ENCODE measurements at places on chromosomes 4 and X. TPM values are rescaled to one million over a fixed set of nuclear protein-coding genes. Genes with fewer than 3 reads are reported as not detected.

DNA sequence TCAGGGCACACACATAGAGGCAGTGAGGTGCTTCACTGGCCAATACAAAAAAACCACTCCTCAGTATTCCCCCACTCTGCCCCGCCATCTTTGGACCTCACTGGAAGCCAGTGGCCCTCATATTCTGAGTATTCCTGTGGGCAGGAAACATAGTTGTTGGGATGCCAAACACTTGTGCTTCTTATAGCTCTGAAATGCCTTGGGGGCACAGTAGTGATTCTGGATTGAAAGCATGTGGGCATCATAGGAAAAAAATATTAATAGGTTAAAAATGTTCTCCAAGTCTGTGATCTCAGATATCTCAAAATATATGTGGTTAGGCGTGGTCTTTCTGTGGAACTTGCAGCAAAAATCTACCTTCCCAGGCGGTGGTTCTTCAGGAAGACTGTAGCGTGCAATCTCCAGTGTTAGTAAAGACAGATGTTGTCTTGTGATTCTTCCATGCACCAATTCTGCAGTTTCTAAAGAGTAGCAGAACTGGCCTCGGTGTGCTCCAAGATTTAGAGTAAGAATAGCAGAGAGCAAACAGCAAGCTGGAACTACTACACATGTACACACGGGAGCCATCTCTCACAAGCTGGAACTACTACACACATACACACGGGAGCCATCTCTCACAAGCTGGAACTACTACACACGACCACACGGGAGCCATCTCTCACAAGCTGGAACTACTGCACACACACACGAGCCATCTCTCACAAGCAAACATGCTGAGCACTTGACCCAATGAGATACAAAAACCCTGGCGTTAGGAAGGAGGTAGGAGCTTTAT is 8.0 kb upstream of the TENM3 start:
- H3K4me1 ChIP-seq, result no peaks in the 10 kb centered on the region
- DNase-seq, result no peak
- no peaks in the 10 kb centered on the region for H3K27me3 ChIP-seq
- no peak overlapping the region for H3K27ac ChIP-seq

GRCh38 chr4:177938226-177938625 is 496.0 kb upstream of the AGA start:
- no peaks in the 10 kb centered on the region for H3K27me3 ChIP-seq
- H3K4me3 ChIP-seq, result no peak overlapping the region

GRCh38 chr4:56696056-56696455 is 15.0 kb upstream of the HOPX start:
- no peaks in the 10 kb centered on the region for H3K36me3 ChIP-seq
- DNase-seq, result no peak
- no peak overlapping the region for H3K27ac ChIP-seq
- H3K27me3 ChIP-seq, result peaks cover 19% of the 10 kb centered on the region
- H3K4me1 ChIP-seq, result no peaks in the 10 kb centered on the region

- no peak for DNase-seq
- H3K4me3 ChIP-seq, result no peak overlapping the region
- no peaks in the 10 kb centered on the region for H3K36me3 ChIP-seq
- no peak overlapping the region for H3K27ac ChIP-seq
- peaks cover 5% of the 10 kb centered on the region for H3K4me1 ChIP-seq
Observed at GRCh38 chr4:76581077-76581962, 146.3 kb downstream of the SHROOM3 start.

ZMAT1 gene
- 7.8 TPM for total RNA-seq
